Kidney epithelial cell (primary cell): ENCODE measurements at places on chromosomes 5 and 9.

DNA sequence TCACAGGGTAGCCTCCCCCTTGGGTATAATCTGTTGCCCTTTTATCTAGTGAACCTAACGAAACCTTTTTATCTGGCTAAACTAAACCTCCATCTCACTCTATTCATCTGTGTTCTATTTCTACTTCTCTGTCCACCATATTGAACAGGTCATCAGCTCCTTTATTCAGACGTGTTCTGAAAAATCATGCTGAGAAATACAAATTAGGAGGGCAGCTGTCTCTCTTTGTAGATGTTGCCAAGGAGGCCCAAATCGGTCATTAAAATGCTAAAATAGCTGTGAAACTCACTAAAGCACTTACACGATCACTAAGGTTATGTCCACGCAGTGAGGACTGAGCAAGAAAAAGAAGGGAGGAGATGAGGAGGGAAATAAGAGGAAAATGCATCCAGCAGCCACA lies 115.6 kb upstream of the RETREG1 start:
- no peak for DNase-seq

DNA sequence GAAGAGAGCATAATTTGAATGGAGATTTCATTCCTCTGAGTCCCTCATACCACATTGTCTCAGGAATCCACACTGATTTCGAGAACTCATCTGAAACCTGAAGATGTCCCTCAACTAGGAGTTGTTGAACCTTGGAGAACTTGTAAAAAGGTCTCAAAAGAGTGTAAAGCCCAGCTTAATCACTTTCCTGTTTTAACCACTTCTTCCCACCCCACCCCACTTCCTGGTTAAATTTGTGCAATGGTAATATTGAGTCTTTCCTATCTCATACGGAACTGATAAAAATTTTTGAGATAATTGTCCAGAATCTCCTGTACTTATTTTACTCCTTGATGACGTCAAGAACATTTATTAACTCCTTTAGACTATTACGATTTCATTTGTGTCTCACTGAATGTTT lies 240.7 kb downstream of the ARRDC3 start:
- no peak for DNase-seq

DNA sequence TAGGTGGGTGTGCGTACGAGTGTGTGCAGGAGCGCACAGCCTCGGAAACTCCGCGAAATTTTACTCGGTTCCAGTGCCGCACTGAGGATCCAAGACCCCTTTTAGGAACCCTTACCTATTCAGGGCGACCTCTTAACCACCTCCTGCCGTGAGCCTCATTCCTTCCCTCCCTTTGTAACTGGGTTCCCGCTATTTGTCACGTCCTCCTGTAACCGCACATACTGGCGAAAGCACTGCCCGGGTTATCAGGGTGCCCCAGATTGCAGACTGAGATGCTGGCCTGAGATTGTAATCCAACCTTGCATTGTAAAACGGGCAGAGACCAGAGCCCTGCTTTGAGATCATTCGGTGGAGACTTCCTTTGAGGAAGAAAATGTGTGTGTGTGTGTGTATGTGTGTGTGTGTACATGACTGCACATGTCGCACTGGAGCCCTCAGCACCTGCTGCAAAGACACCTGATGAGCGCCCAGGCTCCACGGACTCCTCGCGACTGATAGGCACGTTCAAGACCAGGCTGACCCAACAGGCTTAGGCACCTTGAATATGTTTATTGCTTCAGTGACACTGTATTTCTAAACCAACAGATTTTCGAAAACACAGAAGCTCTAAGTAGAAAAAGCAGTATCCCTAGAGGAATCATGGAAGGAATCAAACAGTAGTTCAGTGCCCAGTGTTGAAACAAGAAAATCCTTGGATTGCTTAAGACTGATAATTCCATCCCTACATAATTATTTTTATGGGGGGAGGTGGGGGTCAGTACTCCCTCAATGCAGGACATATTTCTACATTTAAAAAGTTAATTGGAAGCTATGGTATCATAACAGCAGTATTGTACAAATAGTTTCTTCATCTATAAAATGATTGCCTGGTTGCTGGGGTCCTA lies 86.5 kb upstream of the TNFAIP8 start:
- DNase-seq: no peak

DNA sequence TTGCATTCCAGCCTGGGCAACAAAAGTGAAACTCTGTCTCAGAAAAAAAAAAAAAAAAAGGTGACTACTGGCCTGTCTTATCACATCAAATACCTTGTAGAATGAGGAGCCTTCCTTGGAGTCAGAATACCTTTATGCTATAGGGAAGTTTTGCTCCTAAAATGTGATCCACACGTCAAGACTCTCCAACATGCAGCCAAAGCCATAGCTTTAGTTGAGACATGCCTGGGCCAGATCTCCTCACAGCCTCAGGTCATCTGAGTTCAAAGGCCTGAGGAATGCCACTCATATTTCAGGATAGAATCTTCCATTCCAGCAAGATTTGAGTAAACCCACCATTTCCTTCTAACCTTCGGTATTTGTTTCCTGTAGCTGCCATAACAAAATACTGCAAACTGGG lies 13.7 kb upstream of the SOWAHA start:
- no peak for DNase-seq

DNA sequence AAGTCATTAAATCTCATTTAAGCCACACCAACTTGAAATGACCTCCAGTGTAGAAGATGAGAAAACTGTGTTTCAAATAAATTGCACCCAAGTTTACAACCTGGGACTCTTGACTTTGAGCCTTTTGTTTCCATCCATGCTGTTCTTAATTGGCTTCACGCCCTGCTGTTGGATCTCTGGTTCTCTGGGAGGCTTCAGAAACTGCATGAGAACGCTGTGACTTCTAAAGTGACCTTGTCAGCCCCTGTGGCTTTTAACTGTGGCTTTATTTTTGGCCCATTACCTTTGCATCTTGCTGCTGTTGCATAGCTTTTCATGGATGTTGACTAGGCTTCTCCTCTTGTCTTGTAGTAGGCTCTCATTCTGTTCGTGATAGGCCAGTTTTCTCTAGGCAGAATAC lies 29.3 kb downstream of the TNFAIP8 start:
- DNase-seq: no peak

DNA sequence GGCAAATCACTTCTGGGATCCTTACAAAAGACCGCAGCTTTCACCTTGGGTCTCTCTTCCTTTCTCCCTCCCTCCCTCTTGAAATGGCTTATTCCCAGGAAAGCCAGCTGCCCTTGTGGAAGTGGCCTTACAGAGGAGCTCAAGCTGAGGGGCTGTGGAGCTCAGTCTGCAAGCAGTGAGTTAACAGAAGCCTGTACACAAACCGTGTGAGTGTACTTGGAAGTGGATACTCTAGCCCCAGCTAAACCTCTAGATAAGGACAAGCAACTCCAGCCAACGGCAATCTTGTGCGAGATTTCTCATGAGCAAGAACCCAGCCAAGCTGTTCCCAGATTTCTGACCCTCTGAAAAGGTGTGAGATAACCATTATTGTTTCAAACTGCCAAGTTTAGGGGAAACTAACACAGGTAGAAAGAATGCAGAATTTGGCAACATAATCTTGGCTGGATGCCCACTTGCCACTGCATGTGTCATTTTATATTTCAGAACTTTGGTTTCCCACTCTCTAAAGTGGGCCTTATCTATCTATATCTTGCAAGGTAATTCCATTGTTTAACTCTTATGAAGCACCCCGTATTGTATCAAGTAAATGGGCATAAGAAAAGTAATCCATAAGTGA lies 85.6 kb downstream of the CDH18 start:
- DNase-seq: no peak

DNA sequence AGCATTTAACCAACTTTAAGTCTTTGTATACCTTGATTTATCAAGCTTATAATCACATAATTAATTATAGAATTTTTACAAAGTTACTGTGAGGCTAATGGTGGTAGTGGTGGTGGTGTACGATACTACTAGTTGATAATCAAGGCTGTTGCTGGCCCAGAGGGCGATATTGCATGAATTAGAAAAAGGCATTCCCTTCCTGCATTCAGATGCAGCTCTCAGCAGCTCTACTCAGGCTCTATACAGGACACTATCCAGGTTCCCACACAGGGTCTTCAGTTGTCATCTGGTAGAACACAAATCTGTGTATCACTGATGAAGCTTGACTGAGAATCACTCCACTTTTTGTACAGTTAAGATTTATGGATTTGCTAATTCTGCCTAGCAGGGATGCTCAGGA lies 562.8 kb upstream of the C9orf72 start:
- no peak for DNase-seq

GRCh38 chr5:113900816-113901215 lies 387.3 kb downstream of the YTHDC2 start:
- DNase-seq: no peak

GRCh38 chr5:150112201-150113046 lies 26.1 kb upstream of the CSF1R start:
- peak; percentile 32 for DNase-seq
